ENCODE measurements at places on chromosomes 12 and 14.

DNA sequence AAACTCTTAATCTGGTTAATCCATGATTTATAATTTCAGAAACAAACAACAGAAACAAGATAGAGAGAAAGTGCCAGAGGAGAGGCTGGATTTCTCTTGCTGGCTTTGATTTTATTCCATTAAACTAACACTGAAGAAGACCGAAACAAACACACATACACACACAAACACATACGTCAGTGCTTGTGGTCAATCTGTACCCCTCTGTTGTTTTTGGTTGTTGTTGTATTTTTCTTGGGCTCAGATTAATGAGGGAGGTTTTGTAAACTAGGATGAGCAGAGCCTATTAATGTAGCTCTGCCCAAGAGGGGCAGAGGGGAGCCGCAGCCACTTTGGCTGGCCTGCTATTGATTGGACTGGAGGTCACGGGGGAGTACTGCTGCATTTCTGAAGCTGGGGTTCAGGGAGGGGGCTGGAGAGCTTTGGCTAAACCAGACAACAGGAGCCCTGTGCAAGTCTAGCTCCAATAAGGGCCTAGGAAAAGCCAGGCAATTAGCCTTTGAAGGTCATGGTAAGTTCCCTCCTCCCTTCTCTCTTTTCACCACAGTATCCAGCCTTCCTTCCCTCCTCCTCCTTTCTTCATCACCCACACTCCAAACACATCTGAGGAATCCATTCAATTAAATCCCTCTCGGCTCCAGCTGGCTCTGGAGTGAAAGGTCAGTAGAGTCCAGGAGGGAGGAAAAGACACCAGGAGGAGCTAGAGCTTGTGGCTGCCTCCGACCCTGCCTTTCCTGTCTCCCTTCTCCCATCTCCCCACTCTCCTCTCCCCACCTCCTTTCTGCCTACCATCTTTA, 344.1 kb upstream of the LMO3 start:
- DNase-seq, result no peak

- DNase-seq, result no peak
Observed at GRCh38 chr14:94058128-94058673, 22.8 kb downstream of the DDX24 start.

- DNase-seq, result no peak
Observed at GRCh38 chr12:118350908-118351559, 21.7 kb downstream of the TAOK3 start.

GRCh38 chr12:58079806-58080205, 138.4 kb downstream of the ATP23 start:
- DNase-seq, result no peak

GRCh38 chr12:77349689-77350370, 284.5 kb upstream of the E2F7 start:
- no peak for DNase-seq

DNA sequence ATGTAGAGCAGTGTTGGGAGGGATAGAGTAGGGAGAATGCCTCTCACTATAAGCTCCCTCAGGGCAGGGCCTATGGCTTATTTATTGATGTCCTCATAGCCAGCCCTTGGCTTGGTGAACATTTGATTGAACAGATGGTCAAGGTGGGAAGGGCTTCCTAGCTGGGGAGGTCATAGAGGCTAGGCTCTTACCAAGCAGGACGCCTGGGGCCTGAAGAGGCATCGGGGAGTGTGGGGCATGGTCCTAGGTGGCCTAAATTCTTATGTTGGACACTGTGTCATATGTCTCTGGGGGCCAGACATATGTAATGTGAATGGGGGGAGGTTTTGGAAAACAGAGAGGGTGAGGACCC, 17.9 kb upstream of the KRT86 start:
- no peak for DNase-seq

DNA sequence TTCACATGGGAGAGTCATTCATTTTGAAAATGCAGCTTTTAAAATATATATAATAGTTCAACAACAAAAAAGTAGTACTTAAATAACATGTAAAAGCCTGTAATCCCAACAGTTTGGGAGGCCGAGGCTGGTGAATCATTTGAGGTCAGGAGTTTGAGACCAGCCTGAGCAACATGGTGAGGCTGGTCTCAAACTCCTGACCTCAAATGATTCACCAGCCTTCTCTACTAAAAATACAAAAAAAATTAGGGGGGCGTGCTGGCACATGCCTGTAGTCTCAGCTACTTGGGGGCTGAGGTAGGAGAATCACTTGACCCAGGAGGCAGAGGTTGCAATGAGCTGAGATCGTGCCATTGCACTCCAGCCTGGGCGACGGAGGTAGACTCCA, 256.3 kb upstream of the RGS6 start:
- DNase-seq, result no peak

GRCh38 chr12:118813778-118814357, 167.5 kb upstream of the SRRM4 start:
- no peak for DNase-seq
